Placental epithelial cell (primary cell): ENCODE measurements at places on chromosomes 4 and X. TPM values are rescaled to one million over a fixed set of nuclear protein-coding genes. Genes with fewer than 3 reads are reported as not detected.

Gene BRS3
- not detected in 2 replicates for total RNA-seq

Gene HSFX4
- not detected in 2 replicates for total RNA-seq

Gene CT45A1
- not detected in 2 replicates for total RNA-seq

Gene CNGA2
- not detected in 2 replicates for total RNA-seq

Gene PDGFRA
- total RNA-seq = 0.76 and 2.0 TPM in 2 replicates

Gene ZCCHC12
- under 0.01 TPM in 1 of 2 replicates, not detected in the other for total RNA-seq

Gene SMAD1
- 6.2 and 15.7 TPM in 2 replicates for total RNA-seq

Gene PPP4R3C
- total RNA-seq = not detected in 2 replicates

Gene ELF2
- 50.1 and 71.1 TPM in 2 replicates for total RNA-seq

Gene TRPC5OS
- total RNA-seq = not detected in 2 replicates

Gene SLC7A11
- total RNA-seq = 2.4 and 13.4 TPM in 2 replicates

Gene ADAD1
- not detected in 2 replicates for total RNA-seq

Gene GABRG1
- total RNA-seq = not detected in 2 replicates

Gene SPOCK3
- not detected in 2 replicates for total RNA-seq

Gene CFAP299
- not detected in 2 replicates for total RNA-seq

Gene SMARCA1
- total RNA-seq = 48.7 and 92.3 TPM in 2 replicates

Gene PCSK1N
- 13.1 and 27.1 TPM in 2 replicates for total RNA-seq

Gene CXCL8
- 0.33 and 1.2 TPM in 2 replicates for total RNA-seq
